ENCODE measurements at places on chromosomes 2 and 18. TPM values are rescaled to one million over a fixed set of nuclear protein-coding genes. Genes with fewer than 3 reads are reported as not detected.

The BOK gene
- 33.3 TPM for total RNA-seq

The CDH2 gene
- total RNA-seq, result 32.4 TPM

The IL36B gene
- not detected for total RNA-seq

The PAX8 gene
- 0.65 TPM for total RNA-seq

The OR6B2 gene
- not detected for total RNA-seq

The ALPI gene
- not detected for total RNA-seq

The ASNSD1 gene
- total RNA-seq, result 30.8 TPM

The OTOS gene
- total RNA-seq, result not detected

The SCN9A gene
- total RNA-seq, result 4.8 TPM

The TUBB8B gene
- not detected for total RNA-seq

The POMC gene
- not detected for total RNA-seq

The ZNF24 gene
- total RNA-seq, result 12.3 TPM

The BMP10 gene
- not detected for total RNA-seq

The UGT1A4 gene
- total RNA-seq, result not detected

The ZNF396 gene
- total RNA-seq, result 0.71 TPM

The METTL4 gene
- 4.8 TPM for total RNA-seq
